ENCODE measurements at places on chromosomes 11 and 22. TPM values are rescaled to one million over a fixed set of nuclear protein-coding genes. Genes with fewer than 3 reads are reported as not detected.

DDTL gene
- 1.1 TPM for polyA plus RNA-seq

GSTT2B gene
- 39.7 TPM for polyA plus RNA-seq

OR8J1 gene
- polyA plus RNA-seq = not detected

TNNT3 gene
- polyA plus RNA-seq = not detected

IL17REL gene
- not detected for polyA plus RNA-seq

SCGB1C1 gene
- not detected for polyA plus RNA-seq

DNA sequence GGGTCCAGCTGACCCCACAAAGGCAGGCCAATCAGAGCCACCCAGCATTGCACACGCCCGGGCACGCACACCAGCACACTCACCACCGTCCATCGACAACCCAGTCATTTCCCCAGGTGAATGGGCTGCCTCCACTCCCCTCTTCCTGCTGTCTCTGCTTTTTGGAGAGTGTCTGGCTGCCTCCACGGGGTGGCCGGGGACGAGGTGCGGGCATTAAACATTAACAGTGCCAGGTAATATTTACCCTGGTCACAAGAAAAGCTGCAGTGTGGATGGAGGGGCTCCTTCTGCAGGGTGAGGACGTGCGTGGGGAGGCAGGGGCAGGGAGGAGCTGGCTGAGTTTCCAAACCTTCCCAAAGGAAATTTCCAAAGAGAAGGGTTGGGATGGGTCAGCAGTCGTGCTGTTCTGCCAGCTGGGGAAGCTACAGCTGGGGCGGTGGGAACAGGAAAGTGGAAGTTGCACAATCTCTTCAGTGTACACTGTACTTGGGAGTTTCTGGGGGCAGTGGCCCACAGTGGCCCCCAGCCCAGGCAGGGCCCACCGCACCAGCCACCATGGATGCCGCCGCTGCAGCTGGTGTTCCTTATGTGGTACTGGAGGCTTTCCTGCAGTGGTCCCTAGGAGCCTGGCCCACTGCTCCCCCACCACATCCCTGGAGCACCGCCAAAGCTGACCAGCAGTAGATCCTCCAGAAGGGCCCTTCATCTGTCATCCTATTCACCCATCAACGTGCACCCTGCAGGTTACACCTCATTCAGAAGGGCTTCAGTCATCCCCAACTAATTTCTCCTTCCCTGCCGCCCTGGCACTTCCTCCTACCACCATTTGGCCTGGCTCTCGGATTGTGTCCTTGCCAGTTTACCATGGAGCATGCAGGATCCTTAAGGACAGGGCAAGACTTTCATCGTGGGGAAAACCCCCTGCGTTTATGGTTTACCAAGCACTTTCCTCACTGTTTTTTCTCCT lies at the start of gene FXYD2:
TSS of gene FXYD2 (minus strand) at position 174 of the 967 bp plus-strand sequence. CDS start at position 108, 66 bp downstream.
- DNase-seq = no peak

GRCh38 chr11:70713086-70713835 lies 314.9 kb downstream of the CTTN start:
- no peak for DNase-seq

DNA sequence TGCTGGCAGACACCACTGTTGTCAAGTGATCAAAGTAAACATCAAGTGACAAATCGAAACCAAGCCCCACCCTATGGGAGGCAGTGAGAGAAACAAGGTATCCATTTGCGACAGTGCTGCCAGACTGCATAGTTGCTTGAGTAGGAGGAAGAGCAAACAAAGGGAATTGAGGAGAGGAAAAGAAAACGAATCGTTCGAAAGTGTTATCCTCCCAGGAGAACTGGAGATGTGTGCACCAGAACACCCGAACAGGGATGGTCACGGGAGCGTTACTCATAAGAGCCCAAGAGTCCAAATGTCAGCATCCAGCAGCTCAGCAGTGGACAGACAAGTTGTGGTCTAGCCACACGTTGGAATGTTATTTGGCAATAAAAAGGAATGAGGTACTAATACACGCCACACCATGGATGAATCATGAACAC lies 58.4 kb upstream of the NUP50 start:
- DNase-seq = peak; percentile 77

DNA sequence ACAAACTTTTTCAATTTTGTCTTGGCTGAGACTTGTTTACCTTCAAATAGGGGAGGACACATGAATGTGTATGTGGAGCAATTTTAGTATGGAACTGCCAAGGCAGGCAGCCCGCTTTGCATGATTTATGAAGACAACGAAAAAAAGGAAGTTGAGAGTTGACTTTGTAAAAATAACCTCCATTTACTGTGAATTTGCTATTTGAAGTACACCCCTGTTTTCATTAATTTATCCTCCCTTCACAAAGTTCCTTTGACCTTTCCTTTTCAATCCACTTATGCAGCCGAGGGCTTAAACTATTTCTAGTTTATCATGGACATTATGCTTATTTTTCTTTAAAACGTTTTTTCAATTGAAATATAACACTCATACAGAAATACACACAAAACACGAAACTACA lies 369.6 kb upstream of the CADM1 start:
- no peak for DNase-seq

GRCh38 chr11:95521133-95521542 lies 268.4 kb downstream of the FAM76B start:
- no peak for DNase-seq

- DNase-seq = no peak
Observed at GRCh38 chr11:34940026-34940677, 23.7 kb downstream of the PDHX start.

GRCh38 chr22:32043391-32043790 lies 330 bp downstream of the SLC5A1 start:
- no peak for DNase-seq

Measured in AG04450 (cell line).